ENCODE measurements at places on chromosomes 2 and 18. TPM values are rescaled to one million over a fixed set of nuclear protein-coding genes. Genes with fewer than 3 reads are reported as not detected.

Gene CD8B
- not detected for total RNA-seq

Gene L3MBTL4
- total RNA-seq = 0.49 TPM

Gene CAPN14
- 0.32 TPM for total RNA-seq

Gene SPIRE1
- 35.9 TPM for total RNA-seq

Gene PREB
- 43.2 TPM for total RNA-seq

Gene RPRM
- not detected for total RNA-seq

Gene COMMD1
- total RNA-seq = 40.2 TPM

Gene PLCL1
- total RNA-seq = 1.6 TPM

Gene DSEL
- 123 TPM for total RNA-seq

Gene CXXC1
- 44.3 TPM for total RNA-seq

Gene VAMP5
- 32.5 TPM for total RNA-seq

Data from hair follicle dermal papilla cell (primary cell).